Stimulated activated effector memory CD8-positive, alpha-beta T cell treated with anti-CD3 and anti-CD28 coated beads, Interleukin-12 subunit alpha, Interleukin-12 subunit beta, amount 100 ng/mL, for 72 hours (primary cell): ENCODE measurements at places on chromosomes 5 and 9.

DNA sequence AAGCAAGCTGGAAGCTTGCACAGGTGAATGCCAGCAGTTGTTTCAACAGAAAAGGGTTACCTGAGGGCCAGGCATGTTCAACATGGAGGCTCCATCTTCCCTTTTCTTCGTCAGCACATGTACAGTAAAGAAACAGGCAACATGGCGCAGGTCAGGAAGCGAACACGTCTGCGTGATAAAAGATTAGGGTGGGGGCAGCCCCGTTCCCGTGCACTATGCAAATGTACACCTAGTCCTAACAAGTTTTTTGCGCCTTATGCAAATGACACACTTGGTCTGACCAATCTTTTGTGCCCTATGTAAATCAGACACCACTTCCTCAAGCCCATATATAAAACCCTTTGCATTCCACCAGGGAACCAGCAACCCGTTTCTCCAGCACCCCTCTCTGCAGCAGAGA, 452.1 kb upstream of the PTPRD start:
- DNase-seq = no peak

DNA sequence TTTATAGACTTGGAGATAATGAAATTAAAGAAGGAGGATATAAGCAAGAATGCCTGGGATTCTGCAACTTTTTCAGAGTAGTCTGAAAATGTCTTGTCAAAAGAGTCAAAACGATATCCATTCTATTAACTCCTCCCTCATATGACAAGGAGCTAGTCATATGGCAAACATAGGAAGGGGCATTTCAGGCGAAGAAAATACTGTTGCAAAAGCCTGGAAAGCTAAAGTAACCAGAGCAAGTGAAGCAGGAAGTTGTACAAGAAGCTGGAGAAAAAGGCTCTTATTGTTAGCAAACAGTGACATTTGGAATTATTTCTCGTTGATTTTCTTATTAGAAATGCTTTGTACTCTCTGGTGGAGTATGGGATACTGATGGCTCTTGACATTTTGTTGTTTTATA, 94.0 kb upstream of the PTPRD start:
- no peak for DNase-seq

DNA sequence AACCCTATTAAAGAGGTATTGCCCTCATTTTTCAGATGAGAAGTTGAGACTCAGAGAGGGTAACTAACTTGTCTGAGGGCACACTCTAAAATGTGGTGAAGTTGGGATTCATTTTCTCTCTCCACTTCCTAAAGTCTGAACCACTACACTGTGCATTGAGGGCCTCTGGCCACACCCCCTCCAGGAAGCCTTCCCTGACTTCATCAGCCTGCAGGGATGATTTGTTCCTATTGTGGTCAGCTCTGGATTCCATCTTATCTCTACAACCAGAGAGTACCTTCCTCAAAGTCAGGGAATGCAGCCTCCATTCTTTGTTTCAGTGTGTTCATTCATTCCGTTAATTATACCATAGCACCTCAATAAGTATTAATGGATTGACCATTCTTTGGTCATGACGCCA, 356.0 kb upstream of the PANK3 start:
- DNase-seq = no peak

DNA sequence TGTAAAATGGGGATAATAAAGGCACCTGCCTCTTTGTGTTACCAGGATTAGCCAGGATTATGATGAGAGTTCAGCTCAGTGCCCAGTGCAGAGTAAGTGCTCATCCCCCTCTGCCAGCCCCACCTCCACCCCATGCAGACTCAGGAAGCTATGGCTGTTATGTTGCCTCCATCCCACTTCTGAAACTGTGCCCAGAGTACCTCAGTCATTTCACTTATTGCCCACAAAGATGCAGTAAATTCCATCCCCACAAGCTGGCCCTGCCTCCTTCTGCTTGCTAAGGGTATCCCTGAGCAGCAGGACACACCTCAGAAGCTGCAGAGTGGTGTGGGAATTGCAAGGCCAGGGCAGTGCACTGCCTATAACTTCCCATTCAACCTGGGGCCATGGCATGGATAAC, 415.1 kb downstream of the SPOCK1 start:
- no peak for DNase-seq

- no peak for DNase-seq
Measured at GRCh38 chr5:151151793-151152192, 5.8 kb downstream of the ANXA6 start.

GRCh38 chr9:86185872-86186271, 73.6 kb downstream of the C9orf153 start:
- no peak for DNase-seq

- DNase-seq = no peak
Measured at GRCh38 chr5:121968910-121969607, 7.3 kb downstream of the SRFBP1 start.

DNA sequence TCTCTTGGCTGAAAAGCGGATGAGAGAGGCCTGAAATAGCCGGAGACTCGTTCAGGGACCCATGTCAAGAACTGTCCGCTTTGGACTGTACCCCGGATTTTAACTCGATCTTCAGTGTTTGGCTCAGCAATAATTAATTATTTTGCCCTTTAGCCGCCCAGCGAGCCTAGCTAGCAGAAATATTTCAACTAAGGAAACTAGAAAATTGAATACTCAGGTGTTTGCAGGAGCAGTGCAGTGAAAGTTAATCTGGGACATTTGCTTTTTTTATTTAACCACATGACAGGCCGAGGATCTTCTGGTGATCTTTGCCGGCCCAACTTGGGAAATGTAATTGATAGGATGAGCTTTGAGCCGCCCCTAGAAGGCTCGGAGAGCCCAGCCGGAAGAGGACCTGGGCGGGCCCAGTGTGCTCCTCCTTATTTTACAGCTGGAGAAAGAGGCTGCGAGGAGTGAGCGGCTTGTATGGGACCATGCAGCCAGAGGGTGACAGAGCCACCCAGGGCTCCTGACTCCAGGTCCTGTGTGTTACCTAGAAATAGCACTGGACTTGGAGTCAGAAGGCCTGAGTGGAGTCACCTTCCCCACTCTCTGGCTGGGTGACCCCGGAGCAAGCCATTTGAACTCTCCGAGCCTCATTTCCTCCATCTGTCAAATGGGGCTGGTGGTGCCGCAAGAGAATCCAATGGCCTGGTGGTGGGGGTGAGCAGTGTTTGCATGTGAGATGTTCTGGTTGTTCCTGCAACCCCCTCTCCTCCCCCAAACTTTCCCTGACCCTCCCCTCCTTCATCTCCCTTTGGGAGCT, 2.4 kb downstream of the PPARGC1B start:
- DNase-seq = no peak

DNA sequence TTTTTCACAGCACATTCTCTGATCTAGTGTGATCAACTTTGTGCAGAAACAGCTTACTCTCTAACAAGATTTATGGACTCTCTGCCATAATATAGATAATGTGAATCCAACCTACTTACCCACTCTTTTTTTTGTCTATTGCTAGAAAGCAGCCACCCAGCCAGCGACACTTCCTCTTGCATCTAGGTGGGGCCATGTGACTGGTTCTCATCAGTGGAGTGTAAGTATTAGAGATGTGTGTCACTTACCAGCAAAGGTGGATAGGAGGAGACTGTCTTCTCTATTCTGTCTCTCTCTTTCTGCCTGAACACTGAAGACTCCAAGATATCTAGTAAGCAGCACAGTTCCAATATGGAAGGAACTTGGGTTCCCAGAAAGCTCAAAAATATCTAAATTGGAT, 174.8 kb downstream of the MCTP1 start:
- no peak for DNase-seq

- DNase-seq = no peak
Measured at GRCh38 chr5:57650360-57651069, 167.9 kb upstream of the ACTBL2 start.

- no peak for DNase-seq
Measured at GRCh38 chr9:82024908-82025307, 36.3 kb downstream of the SPATA31D1 start.

GRCh38 chr5:16707168-16707868, 90.5 kb upstream of the RETREG1 start:
- DNase-seq = no peak

- DNase-seq = no peak
Measured at GRCh38 chr5:18563853-18564252, 929.6 kb downstream of the TAF11L14 start.

DNA sequence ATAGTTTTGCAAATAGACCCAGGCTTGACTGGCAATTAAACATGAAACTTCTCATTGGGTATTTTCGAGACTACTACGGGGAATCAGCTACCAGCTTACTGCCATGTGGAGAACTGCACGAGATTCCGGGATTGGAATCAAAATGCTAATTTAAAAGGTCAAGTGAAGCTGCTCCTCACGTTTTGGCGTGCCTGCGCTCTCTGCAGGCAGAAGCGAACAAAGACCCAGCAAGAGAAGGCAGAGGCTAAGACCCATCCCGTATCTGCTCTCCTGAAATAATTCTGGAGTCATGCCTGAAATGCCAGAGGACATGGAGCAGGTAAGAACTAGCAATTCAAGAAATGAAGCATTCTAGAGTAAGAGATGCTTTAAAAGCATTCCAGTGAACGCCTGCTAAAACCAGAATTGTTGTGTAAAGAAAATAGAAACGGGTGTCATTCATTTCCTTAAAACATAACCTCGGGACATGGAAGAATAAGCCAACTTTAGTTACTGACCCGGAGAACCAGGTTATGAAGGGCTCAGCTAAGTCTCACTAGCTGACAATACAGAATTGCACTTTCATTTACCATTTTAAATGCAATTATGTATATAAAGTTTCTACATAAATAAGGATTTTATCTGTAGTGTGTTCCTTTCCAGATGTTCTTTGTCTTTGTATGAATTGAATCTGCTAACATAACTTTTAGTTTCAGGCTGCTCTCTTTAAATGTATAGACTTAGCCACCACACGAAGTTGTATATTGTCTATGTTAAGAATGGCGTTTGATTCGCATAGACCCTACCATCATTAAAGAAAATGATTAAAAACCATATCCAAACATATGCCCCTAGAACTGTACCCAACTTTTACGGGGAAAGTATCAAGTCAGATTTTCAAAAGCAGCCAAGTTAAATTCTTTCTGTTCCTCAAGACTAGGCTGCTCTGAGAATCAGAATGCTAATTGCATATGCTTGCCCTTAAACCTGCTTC, 2.0 kb upstream of the MAT2B start:
- no peak for DNase-seq

DNA sequence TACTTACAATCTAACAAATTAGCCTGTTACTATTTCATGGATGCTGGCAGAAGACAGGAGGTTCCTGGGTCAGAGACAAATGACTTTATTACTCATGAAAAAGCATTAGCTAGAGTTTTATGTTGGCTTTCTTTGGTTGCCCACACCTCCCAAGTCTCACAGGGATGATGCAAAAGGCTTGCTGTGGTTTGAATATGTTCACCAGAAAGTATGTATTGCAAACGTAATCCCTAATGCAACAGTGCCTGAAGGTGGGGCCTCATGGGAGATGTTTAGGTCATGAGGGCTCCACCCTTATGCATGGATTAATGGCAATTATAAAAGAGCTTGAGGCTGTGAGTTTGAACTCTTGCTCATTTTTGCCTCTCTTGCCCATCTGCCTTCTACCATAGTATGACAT, 28.5 kb downstream of the DPYSL3 start:
- DNase-seq = no peak

GRCh38 chr5:69167493-69167855, 524 bp downstream of the CCNB1 start:
- no peak for DNase-seq

DNA sequence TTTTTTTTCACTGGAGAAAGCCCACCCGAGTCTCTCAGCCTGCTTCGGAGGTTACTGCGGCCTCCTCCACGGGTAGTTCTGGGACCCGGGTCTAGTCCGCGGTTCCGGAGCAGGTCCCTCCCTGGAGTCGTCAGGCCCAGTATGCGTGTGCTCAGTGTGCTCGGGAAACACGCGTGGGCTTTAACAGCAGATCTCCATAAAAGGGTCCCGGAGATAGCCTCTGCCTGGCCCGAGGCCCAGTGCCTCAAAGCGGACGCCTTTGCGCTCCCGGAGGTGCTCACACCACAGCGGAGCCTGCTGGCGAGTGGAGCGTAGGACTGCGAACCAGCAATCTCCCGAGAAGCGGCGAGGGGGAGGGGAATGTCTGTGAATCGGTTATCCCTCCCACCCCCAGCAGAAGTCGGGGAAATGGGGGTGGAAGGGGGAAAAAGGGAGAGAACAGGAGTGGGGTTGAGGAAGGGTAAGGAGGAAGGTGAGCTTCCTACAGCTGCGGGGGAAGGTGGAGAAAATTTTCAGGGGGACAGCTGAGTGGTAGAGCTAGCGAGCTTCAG, 28.7 kb downstream of the CDKN2A start:
- DNase-seq = peak; percentile 64

DNA sequence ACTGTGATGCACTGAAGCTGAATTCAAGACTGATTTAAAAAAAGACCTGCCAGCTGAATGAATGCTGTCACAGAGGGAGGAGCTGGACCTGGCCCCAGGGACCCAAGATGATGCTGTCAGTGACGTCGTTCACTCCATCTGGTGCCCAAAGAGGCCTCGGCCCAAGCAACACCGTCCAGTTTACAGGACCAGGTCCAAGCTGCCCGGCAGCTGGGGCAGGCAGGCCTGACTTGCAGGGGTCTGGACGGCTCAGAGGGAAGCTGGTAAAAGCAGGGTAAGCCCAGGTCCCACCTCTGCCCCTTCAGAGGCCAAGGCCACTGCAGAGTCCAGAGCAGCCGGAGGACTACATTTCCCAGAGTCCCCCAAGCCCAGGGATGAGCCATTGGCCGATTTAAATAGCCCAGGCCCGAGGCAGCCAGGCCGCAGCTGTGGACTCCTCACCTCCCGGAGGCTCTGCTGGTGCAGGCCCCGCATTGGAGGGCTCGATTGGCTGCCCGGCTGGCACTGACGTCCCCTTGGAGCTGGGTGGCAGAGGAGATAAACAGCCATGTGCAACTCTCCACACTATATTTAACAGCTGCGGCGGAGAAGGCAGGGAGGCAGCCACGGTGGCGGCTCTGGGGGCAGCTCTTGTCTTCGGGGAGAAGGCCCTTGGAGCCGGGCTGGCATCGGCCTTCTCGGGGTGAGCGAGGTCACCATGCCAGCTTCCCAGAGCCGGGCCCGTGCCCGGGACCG, at the start of gene PLPP7:
Gene PLPP7 (plus strand): TSS at position 423 of the 735 bp plus-strand sequence. CDS start 275 bp downstream, at position 698.
- DNase-seq = no peak

GRCh38 chr9:92605224-92605623, 64.7 kb downstream of the IPPK start:
- no peak for DNase-seq

DNA sequence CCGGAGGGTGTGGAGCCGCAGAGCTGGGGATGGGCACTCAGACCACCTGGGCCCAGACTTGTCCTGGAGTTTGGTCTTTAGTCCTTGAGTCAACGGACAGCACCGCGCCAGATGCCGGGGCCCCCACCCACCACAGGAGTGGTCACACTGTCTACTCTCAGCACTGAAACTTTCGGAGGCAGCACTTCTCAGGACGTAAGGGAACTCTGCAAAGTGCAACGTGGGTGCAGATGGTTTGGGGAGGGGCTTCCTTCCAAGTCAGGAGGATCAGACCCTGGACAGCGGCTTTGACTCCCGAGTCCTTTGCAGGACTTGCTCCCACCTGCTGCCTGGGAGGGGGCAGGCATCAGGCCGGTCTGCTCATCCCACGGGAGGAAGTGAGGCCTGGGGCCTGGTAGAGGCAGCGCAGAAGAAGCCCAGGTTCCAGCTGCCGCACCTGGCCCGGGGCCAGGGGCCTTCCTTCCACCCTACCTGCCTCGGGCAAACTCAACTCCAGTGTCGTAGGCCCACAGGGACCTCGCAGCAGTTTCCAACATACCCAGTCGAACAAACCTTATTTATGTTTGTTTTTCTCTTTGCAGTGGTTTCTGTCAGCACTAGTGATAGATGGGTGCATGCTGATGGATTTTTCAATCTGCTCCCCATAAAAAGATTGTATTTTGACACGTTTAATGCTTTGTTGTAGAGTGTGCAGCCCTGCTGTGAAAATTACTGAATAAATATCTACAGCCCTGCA, 149.8 kb upstream of the PPP1R26 start:
- DNase-seq = no peak
